ENCODE measurements at places on chromosomes 2 and 18.

DNA sequence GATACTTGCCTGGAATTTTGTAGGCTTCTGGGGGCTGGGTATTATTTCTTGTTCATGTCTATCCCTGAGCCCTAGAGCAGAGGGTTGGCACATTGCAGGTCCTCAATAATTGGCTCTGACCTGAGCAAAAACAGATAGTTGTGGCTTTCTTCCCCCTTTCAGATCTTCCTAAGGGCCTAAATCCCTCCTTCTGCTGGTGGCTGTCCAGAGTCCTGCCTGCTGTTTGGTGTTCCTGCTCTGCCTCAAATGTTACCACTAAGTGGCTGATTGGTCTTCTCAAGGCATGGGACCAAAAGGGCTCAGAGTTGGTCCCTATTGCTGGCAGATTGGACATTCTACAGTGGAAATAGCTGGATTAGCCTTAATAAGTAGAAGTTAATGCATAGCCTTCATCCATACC, 1.1 kb upstream of the CRYGB start:
- DNase-seq: no peak

- DNase-seq: no peak
These were observed 113.0 kb downstream of the BCL2 start for GRCh38 chr18:63206433-63207142.

GRCh38 chr2:212032032-212032431, 506.6 kb downstream of the ERBB4 start:
- no peak for DNase-seq

GRCh38 chr18:56238576-56238975, 399.8 kb downstream of the TXNL1 start:
- DNase-seq: no peak

DNA sequence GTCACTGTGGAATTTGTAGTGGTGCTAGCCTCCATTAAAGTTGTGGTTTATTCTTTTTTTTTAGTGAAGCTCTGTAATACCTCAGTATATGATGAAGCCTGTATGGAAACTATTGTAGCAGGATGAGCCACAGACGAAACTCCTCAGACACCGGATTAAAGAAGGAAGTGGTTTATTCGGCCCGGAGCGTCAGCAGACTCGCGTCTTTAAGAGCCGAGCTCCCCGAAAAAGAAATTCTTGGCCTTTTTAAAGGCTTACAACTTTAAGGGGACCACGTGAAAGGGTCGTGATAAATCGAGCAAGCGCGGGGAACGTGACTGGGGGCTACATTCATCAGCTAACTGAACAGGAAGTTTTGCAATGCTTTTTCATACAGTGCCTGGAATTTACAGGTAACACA, 8.1 kb upstream of the CCL20 start:
- DNase-seq: peak; percentile 40

GRCh38 chr18:21093133-21093532, 18.5 kb downstream of the ROCK1 start:
- DNase-seq: no peak

- no peak for DNase-seq
These were observed 42.4 kb upstream of the FIGN start for GRCh38 chr2:163778045-163778781.

DNA sequence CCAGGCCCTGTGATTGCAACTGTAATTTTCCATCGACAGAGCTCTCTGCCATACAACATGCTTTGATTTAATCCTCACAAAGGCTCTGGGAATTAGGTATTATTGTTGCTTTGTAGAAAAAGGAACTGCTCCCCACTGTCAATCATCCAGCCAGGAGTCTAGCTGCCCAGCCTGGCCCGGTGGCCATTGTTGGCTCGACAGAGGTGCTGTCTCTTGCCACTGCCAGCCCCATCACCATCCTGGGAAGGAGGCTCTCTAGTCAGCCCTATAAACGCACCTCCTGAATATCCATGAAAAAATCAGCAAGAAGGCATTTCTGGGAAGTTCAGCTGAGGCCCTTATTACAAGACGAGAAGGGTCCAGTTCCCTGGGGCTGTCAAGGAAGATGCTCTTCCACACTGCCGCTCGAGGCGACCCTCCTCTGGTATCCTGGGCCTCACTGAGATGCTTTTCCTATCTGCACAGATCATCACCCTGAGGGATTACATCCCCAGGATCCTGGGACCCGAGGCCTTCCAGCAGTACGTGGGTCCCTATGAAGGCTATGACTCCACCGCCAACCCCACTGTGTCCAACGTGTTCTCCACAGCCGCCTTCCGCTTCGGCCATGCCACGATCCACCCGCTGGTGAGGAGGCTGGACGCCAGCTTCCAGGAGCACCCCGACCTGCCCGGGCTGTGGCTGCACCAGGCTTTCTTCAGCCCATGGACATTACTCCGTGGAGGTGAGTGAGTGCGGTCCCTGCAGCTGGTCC, 71.0 kb downstream of the TPO start:
- DNase-seq: no peak

DNA sequence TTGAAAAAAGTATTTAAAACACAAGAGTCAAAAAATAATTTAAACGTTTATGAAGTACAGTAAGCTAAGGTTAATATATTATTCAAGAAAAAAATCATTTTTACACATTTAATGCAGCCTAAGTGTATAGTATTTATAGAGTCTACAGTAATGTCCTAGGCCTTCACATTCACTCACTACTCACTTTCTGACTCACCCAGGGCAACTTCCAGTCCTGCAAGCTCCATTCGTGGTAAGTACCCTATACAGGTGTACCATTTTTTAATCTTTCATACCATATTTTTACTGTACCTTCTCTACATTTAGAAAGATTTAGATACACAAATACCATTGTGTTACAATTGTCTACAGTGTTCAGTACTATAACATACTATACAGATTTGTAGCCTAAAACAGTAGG, 20.9 kb upstream of the RPRD1A start:
- DNase-seq: no peak

- DNase-seq: no peak
These were observed 200.4 kb downstream of the MREG start for GRCh38 chr2:215812966-215813365.

DNA sequence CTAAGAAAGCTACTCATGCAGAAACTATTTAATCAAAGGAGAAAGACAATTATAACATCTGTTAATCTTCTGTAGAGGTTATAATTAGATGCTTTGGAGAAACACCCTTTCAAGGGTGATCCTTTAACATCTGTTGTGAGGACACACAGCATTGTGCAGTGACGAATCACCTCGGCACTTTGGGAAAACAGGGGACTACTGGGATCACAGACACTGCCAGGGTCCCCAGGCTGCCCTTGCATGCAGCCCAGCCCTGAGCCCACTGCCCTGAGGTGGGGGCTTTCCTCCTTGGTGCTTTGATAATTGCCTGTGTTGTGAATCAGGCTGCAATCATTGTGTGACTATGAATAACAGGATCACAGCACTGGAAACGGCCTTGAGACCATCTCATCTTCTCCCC, 10.6 kb downstream of the NCKAP5 start:
- no peak for DNase-seq

DNA sequence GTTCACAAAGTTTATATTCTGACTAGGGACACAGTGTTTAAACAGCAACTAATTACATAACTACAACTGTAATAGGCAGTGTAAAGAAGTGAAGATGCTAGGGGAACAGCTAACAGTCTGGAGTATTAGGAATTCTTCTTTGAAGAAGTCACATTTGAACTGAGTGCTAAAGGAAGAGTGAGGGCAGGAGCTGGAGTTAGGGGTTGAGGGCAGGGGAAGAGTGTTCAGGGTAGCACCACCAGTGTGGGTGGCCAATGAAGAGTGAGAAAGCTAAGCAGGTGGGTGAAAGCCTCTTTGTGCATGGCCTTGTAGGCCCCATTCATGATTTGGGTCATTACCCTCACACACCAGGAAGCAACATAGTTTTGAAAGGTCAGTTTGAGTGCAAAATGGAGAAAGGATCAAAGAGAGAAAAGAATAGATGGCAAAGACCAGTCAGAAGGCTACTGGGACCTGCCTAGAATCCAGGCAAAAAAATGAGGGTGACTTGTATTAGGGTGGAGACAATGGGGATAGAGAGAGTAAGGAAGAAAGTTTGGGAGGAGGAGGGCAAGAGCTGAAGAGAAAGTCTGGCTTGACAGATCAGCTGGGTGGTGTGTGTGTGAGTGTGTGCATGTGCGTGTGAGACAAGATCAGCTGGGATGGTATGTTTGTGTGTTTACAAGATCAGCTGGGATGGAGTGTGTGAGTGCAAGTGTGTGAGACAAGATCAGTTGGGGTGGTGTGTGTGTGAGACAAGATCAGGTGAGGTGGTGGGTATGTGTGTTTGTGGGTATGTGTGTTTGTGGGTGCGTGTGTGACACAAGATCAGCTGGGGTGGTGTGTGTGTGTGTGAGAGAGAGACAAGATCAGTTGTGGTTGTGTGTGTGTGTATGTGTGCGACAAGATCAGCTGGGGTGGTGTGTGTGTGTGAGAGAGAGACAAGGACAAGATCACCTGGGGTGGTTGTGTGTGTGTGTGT, 43.6 kb upstream of the AGPS start:
- DNase-seq: no peak

Measured in effector memory CD4-positive, alpha-beta T cell (primary cell).